Stimulated activated CD4-positive, alpha-beta T cell treated with anti-CD3 and anti-CD28 coated beads, Interleukin-12 subunit alpha, Interleukin-12 subunit beta, amount 100 ng/mL, for 4 hours (primary cell): ENCODE measurements at places on chromosomes 1 and 21.

DNA sequence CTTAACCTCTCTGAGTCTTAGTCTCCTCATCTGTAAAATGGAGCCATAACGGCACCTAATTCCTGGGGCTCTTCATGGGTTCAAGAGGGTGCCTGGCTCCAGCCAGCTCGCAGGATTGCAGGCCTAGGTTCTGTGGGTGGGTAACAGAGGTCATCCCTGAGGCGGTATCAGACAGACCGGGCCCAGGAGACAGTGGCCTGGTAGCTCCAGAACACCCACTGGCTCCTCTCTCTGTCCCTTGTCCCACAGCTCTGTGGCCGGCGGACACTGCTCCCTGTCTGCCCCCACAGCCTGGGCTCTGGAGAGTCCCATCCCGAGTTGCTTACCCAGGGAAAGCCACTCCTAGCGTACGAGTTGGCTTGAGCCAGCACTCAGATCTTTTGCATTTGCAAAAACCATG, 150.3 kb downstream of the PEX14 start:
- DNase-seq, result no peak

- no peak for DNase-seq
These were observed 6.0 kb upstream of the LY9 start for GRCh38 chr1:160789702-160790611.

GRCh38 chr1:67754526-67754920, 69.5 kb downstream of the GADD45A start:
- no peak for DNase-seq

- DNase-seq, result no peak
These were observed 40.2 kb upstream of the NHLH2 start for GRCh38 chr1:115880981-115881672.

DNA sequence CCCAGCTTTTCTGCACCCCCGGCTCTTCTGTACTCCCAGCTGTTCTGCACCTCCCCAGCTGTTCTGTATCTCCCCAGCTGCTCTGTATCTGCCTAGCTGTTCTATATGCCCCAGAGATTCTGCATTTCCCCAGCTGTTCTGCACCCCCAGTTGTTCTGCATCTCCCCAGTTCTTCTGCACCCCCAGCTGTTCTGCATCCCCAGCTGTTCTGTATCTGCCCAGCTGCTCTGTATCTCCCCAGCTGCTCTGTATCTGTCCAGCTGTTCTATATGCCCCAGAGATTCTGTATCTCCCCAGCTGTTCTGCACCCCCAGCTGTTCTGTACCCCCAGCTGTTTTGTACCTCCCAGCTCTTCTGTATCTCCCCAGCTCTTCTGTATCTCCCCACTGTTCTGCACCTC, 41.1 kb downstream of the UMODL1 start:
- no peak for DNase-seq

DNA sequence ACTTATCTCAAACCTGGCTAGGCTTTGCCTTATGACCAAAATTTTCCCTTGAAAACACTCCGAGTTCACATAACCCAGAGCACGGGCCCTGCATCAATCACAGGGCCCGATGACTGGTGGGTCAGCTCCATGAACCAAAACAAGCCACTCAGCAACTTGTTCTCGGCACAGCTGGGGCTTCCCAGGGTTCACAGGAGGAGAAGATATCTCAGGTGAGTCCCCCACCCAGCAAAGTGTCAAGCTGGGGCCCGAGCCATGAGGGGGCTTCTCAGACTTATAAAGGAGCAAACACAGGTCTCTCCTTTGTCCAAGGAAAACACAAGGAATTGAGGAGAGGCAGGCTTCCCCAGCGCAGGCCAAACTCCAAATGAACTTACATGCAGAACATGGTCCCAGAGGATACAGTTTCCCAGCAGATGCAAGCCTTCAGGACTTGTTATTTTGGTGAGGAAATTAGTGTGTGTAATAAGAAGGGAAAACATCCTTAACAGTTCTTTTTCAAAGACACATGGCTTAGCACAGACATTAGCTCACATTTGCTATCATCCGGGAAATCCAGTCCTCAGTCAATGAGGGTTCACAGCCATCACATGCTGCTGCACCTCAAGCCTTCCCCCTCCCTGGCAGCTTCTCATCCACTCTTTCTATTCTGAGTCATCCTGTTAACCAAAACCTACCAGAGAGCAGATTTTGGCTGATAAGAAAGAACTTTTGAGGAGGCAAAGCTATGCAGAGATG, 98.1 kb upstream of the NFIA start:
- DNase-seq, result no peak

DNA sequence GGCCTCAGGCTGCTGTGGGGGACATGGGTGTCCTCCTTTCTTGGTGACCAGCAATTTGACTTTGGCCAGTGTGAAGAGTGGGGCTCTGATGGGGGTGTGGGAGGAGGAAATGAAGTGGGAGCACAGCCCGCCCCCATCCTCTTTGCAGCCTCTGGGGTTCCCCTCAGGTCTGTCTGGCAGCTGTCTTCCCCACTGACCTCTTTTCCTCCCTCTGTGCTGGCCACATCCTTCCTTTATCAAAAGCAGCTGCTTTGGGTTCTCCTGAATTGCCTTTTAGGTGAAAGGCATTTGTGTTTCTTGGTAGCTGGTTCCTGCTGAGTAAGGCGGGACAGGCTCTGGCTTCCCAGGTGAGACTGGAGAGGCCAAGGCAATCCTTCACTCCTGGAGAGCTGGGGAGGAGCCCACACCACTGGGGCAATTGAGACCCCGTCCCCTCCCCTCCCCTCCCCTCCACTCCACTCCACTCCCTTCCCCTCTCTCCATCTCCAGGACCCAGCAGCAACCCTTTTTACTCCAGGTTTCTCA, 24.9 kb downstream of the PCAT6 start:
- no peak for DNase-seq

GRCh38 chr1:25549273-25550154, 6.1 kb downstream of the LDLRAP1 start:
- DNase-seq, result peak; percentile 72

- DNase-seq, result no peak
These were observed 62.7 kb upstream of the NBL1 start for GRCh38 chr1:19581381-19581780.

- no peak for DNase-seq
These were observed 49.0 kb downstream of the CCN1 start for GRCh38 chr1:85629532-85629920.

GRCh38 chr1:41242342-41243078, 404 bp upstream of the SCMH1 start:
- DNase-seq, result no peak

- no peak for DNase-seq
These were observed 5.8 kb upstream of the FNBP1L start for GRCh38 chr1:93442008-93442666.

GRCh38 chr1:48332115-48332514, 109.6 kb downstream of the SLC5A9 start:
- no peak for DNase-seq

DNA sequence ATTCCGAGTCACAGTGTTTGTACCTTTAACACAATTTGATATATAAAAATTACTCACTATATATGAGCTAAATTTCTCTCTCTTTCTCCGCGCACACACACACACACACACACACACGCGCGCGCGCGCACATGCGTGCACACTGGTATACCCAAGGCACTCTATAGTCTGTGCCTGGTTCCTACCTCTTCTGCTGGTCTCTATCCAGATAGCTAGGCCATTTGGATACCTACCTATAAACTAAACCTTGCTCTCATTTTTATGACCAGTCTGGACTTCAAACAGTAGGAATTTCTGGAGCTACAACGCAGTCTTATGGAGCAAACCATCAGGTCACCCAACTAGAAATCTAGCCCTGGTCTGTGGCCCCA, 97.1 kb upstream of the MAGI3 start:
- DNase-seq, result no peak

GRCh38 chr1:214753236-214753852, 150.3 kb downstream of the CENPF start:
- DNase-seq, result no peak

DNA sequence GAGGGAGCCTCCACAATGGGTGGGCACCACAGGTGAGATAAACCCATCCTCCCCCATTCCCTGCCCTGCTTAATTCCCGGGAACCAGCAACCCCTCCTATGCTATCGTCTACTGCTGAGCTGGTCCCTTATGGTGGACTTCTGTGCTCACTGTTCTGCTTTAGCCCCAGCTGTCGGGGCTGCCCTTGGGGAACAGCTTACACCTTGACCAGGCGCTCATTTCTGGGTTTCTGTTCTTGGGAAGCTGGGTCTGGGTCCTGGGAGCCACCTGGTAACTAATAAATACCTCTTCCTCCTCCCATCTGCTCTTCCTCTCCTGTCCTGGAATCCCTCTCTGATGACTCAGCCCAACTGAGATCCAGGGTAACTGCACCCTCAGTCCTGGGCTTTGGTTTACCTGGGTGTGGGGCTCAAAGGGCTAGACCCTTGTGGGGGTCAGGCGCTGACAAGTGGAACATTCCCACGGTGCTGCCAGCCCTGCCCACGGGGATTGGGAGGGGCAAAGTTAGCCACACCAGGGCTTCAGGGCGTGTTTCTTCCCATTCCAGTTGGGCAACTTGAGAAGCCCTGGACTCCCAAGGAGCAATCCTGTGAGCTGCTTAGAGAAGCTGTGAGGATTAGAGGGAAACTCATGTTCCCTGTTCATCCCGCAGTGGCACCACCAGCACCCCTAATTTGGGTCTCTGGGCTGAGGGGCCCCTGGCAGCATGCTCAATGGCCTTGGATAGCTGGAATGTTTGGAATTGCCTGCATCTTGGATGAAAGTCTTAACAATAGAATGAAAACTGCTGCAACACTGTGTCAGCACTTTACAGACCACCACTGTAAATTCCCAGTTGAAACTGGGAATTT, 1.6 kb downstream of the PCAT6 start:
- no peak for DNase-seq

DNA sequence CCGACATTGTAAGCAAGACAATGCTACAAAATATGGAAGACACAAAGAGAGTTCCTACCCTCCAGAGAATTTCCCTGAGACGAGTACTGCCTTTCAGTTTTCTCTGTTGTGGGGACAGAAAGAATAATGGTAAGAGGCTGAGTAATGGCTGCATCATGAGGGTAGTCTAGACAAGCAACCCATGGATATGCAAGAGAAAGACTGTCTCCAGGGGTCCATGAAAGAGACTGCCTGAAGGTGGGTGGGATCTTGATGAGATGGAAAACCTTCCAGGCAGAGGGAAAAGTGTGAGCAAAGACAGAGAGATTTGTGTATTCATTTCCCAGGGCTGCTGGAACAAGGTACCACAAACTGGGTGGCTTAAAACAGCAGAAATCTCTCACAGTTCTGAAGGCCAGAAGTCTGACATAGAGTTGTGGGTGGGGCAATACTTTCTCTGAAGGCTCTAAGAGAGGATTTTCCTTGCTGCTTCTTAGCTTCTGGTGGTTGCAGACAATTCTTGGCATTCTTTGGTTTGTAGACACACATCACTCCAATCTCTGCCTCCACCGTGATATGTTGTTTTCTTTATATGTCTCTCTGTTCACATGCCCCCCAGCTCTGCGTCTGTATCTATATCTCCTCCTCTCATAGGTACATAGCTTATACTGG, 41.4 kb downstream of the ANP32E start:
- no peak for DNase-seq

DNA sequence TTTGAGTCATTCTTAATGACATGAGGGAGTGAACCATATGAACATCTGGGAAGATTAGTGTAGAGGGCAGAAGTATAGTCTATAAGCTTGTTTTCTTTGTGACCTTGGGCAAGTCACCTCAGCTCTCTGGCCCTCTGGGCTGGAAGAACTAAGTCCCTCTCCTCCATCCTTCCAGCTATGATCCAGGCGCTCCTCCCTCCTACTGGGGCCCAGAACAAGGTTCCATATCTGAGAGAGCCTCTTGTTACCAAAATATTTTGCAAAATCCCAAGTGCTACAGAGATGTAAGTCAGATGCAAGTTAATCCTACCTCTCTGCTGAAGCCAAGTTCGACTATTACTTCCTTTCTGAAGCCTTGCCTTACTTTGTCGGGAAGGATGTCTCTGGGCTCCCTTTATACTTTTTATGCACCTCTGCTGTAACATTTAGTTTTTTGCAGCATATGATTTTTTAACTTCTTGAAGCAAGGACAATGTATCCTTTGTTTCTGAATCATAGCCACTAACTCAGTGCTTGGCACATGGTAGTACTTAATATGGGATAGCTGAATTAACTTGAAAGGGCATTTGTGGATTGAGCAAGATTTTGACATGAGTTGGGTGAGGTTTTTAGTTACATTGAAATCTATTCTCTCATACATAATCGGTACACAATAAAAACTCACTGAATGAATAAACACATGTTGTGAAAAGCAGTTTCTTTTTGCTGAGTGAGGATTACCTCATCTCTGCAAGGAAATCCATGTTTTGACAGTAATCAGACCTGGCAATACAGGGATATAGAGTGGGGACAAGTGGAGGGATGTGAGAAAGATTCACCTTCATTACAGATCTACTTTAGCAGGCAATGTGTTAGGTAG, 54.7 kb upstream of the BEND5 start:
- DNase-seq, result no peak
